ENCODE measurements at places on chromosomes 5 and 9. TPM values are rescaled to one million over a fixed set of nuclear protein-coding genes. Genes with fewer than 3 reads are reported as not detected.

GRCh38 chr9:27566118-27566517 lies 7.2 kb downstream of the C9orf72 start:
- no peak overlapping the region for H3K4me3 ChIP-seq
- peaks cover 23% of the 10 kb centered on the region for H3K4me1 ChIP-seq
- peaks cover 19% of the 10 kb centered on the region for H3K36me3 ChIP-seq
- no peaks in the 10 kb centered on the region for H3K27me3 ChIP-seq

DNA sequence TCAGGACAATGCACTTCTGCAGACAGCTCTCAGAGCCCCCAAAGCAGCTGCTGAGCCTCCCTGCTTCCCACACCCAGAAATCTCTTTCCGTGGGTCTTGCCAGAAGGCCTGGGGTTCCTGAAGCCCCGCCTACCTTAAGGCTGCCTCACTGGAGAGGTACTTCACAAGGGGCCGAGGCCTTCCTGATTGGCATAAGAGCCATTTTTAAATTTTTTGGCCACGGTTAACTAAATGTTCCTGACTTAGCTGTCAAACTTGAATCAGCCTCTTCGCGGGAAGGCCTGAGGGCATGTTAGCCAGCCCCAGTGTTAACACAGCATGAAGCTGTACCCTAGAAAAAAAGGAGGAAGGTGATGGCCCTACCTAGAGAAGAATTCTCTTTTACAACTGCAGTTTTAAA lies 20.7 kb upstream of the EPB41L4B start:
- no peak overlapping the region for H3K4me3 ChIP-seq
- peaks cover 3% of the 10 kb centered on the region for H3K27me3 ChIP-seq
- H3K4me1 ChIP-seq = no peaks in the 10 kb centered on the region
- no peaks in the 10 kb centered on the region for H3K36me3 ChIP-seq

Gene TICAM2
- total RNA-seq = 0.47 TPM

Gene MEIKIN
- not detected for total RNA-seq

All from activated CD8-positive, alpha-beta T cell treated with anti-CD3 and anti-CD28 coated beads, Interleukin-2, amount 10 ng/mL, durations not matched to agents 7 days and 5 days (primary cell).